Left cardiac atrium (tissue), 4 donors: ENCODE measurements at places on chromosomes 13 and 19. TPM values are rescaled to one million over a fixed set of nuclear protein-coding genes. Genes with fewer than 3 reads are reported as not detected.

Gene ZNF324
- total RNA-seq = 4.4 TPM

Gene NLRP7
- total RNA-seq = not detected

Gene IZUMO1
- 0.29 TPM for total RNA-seq

Gene ZNRF4
- total RNA-seq = not detected

Gene ZNF85
- total RNA-seq = 2.8 TPM

Gene PNMA8A
- 16.5 TPM for total RNA-seq

Gene RETN
- 1.4 TPM for total RNA-seq

Gene CPAMD8
- total RNA-seq = 8.9 TPM

- no peak for DNase-seq
These were observed 36.8 kb downstream of the LCP1 start for GRCh38 chr13:46145135-46145534.

- DNase-seq = no peak
These were observed 128.6 kb upstream of the KL start for GRCh38 chr13:32887617-32888016.

GRCh38 chr13:93411186-93411680 lies 184.6 kb downstream of the GPC6 start:
- no peak for DNase-seq

DNA sequence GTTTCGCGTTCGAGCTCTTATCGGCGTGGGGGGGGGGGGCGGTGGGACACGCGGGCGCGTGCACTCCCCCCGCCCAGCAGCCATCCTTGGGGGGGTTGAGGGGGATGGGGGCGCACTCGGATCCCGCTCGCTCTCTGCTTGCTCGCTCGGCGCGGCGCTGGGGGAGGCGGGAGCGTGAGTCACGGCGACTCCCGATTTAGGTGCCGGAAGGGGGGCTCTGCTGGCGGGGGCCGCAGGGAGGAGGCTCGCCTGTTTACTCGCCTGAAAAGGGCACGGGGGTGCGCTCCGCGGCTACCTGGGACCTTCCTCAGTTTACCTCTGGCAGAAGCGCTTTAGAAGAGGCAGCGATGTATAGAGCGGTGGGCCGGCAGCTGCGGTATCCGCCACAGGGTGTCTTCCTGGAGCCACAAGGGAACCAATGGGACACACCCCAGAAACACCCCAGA lies 1.1 kb upstream of the PDE4A start:
- no peak for DNase-seq

GRCh38 chr13:55000043-55000442 lies 1971.4 kb downstream of the OLFM4 start:
- DNase-seq = no peak

DNA sequence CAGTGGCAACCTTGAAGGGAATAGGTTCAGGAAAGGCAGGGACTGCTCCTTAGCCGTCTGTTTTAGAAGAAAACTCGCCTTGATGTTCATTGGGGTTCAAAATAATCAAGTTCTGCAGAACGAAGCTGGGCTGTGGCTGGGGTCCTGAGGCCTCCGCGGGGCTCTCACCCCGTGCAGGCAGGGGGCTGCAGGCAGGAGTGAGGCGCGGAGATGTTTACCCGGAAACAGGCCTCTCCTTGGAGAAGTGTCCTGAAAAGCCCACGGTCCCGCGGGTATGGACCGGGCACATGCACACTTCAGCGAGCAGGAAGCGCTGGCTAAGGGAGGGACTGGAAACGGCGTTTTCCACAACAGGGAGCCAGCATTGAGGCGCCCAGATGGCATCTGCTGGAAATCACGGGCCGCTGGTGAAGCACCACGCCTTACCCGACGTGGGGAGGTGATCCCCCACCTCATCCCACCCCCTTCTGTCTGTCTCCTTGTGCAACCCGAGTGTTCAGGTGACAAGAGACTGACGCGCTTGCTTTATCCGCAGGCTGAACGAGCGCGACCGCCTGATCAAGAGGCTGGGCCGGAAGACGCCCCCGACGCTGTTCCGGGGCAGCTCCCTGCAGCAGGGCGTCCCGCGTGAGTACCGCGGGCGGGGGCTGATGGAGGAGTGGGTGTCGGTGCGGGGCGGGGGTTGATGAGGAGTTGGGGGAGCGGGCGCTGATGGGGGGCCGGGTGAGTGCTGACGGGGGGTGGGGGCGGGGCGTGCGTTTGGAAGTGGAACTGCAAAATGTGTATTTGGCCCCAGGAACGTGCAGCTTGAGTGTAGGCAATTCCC lies 39.6 kb downstream of the SHISA2 start:
- peak; percentile 33 for DNase-seq

GRCh38 chr13:112675366-112675756 lies 14.5 kb upstream of the ATP11A start:
- DNase-seq = no peak

- DNase-seq = no peak
These were observed 167.8 kb upstream of the SOX1 start for GRCh38 chr13:111898956-111899713.

DNA sequence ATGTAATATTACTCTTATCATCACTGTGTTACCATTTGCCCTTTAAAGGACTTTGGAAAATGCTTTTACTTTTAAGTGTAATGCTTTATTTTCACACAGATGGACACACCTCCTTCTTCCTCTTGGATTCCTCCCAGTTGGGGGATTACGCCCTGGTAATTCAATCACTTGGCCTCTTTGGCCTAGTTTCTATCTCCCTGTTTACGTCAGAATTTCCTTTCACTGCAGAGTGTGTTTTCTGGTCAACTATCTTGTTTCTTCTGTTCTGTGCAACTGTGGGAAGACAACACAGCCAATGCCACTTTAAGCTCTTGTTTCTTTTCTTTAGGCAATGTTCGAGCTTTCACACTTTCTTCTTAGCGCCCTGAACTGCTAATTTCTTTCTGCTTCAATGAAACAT lies 257.3 kb upstream of the MAB21L1 start:
- no peak for DNase-seq

DNA sequence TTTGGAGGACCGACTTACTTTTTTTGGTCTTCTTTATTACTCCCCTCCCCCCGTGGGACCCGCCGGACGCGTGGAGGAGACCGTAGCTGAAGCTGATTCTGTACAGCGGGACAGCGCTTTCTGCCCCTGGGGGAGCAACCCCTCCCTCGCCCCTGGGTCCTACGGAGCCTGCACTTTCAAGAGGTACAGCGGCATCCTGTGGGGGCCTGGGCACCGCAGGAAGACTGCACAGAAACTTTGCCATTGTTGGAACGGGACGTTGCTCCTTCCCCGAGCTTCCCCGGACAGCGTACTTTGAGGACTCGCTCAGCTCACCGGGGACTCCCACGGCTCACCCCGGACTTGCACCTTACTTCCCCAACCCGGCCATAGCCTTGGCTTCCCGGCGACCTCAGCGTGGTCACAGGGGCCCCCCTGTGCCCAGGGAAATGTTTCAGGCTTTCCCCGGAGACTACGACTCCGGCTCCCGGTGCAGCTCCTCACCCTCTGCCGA lies 409 bp downstream of the FOSB start:
- no peak for DNase-seq

- DNase-seq = no peak
These were observed 294.7 kb downstream of the MYO16 start for GRCh38 chr13:108924134-108924533.

DNA sequence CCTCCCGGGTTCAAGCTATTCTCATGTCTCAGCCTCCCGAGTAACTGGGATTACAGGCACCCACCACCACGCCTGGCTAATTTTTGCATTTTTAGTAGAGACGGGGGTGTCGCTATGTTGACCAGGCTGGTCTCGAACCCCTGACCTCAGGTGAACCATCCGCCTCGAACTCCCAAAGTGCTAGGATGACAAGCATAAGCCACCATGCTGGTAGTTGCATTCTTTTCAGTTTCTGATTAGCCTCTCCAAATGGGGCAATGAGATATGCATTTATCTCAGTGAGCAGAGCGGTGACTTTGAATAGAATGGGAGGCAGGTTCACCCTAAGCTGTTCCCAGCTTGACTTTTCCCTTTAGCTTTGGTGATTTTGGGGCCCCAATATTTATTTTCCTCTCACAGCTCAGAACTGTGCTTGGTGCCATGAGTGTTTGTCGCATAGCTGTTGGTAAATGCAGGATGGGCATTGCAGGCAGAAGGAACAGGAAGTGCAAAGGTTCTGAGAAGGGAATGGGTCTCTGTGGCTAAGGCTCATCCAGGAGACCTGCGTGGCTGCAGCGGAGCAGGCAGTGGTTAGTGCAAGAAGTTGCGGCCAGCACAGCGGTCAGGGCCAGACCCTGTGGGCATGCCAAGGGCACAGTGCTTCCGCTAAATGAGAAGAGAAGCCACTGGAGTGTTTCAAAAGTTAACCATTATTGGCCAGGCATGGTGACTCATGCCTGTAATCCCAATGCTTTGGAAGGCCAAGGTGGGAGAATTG lies 20.7 kb downstream of the LYPD3 start:
- no peak for DNase-seq
